Dermis blood vessel endothelial cell (primary cell): ENCODE measurements at places on chromosomes 4 and X. TPM values are rescaled to one million over a fixed set of nuclear protein-coding genes. Genes with fewer than 3 reads are reported as not detected.

DNA sequence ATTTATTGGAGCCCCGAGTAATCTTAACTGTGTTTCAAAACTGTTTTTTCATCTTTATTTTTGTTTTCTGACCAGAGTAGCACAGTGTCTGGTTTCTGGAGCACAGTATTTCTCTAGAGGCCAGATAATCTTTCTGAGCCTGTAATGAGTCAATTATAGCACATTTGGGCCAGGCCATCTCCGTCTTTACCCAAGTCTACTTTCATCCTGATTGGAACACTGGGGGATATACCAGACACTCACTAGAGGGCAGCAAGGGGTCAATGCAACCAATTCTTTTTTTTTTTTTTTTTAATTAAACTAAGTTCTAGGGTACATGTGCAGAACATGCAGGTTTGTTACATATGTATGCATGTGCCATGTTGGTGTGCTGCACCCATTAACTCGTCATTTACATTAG is 282.0 kb downstream of the ARHGAP24 start:
- peak; percentile 82 for DNase-seq

- DNase-seq: no peak
These were observed 137.2 kb upstream of the HS3ST1 start for GRCh38 chr4:11565899-11566298.

- no peak for DNase-seq
These were observed 476.0 kb upstream of the FTHL17 start for GRCh38 chrX:31547816-31548215.

DNA sequence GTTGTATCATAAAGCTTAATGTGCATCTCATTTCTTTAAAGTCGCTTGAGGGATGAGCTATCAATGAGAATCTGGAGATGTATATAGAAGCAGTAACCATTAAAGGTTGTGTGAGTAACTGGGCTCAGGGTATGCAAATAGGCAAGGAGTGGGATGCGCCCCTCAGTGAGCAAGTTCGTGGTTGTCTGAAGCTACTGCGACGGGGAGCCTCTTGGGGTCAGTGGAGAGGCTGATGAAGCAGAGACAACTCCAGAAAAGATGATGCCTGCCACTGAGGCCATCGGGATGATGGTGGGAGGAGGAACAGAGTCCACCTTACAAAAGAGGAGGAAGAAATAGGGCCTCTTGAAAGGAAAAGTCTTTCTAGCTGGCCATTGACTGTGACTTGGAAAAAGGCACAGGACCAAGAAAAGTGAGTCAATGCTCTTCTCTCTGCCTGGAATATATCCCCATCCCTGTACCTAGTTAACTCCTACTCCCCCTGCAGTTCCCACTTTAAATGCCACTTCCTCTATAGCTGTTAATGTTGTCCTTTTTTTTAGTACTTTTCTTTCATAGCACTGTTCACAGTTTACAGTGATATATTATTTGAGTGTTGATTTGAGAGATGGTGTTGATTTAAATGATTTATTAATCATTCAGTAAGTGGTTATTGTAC is 51.4 kb upstream of the LSM6 start:
- DNase-seq: no peak

- DNase-seq: no peak
These were observed 38.7 kb downstream of the SPATA4 start for GRCh38 chr4:176156656-176157055.

DNA sequence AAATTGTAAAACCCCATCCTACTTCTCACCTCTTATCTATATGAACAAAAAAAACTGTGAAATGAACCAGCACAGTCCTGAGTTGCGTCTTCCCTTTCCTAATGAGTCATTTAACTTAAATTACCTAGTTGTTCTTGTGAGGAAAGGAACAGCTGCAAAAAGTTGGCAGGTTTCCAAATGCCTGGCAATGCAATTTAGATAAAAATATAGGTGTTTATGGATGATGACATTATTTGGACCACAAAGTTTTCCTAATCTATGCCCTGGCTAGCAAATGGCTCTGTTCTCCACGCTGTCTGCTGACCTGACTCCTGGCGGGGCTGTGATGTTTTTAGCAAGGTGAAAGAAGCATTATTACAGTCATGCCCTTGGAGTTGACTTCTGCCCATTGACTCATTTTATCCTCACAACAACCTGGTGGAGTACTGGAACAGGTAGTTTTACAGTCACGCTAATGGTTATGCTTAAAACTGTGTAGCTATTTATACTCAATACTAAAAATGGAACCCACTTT is 29.8 kb upstream of the RELL1 start:
- peak; percentile 81 for DNase-seq

GRCh38 chrX:39811376-39811775 is 286.4 kb downstream of the BCOR start:
- DNase-seq: no peak

GRCh38 chrX:116694046-116694445 is 231.3 kb upstream of the CT83 start:
- DNase-seq: no peak

DNA sequence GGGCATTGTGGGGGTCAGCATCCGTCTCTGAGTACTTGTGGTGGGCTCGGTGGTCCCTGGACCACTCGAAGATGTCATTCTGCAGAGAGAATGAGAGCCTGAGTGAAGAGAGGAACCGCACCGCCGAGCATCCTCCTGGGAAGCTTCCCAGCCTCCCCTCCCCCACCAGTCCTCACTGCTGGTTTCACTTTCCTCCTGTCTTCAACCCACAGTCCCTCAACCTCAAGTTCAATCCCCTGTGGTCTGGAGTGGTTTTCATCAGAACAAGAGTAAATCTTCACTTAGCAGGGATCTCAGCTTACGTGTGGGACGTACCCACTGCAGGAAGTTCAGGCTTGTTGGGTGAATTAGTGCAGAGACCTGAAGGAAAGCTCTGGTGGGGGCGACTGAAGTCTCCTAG is 117.8 kb downstream of the SCD5 start:
- DNase-seq: no peak

- no peak for DNase-seq
These were observed 459.5 kb downstream of the RAPGEF2 start for GRCh38 chr4:159562366-159562765.

DNA sequence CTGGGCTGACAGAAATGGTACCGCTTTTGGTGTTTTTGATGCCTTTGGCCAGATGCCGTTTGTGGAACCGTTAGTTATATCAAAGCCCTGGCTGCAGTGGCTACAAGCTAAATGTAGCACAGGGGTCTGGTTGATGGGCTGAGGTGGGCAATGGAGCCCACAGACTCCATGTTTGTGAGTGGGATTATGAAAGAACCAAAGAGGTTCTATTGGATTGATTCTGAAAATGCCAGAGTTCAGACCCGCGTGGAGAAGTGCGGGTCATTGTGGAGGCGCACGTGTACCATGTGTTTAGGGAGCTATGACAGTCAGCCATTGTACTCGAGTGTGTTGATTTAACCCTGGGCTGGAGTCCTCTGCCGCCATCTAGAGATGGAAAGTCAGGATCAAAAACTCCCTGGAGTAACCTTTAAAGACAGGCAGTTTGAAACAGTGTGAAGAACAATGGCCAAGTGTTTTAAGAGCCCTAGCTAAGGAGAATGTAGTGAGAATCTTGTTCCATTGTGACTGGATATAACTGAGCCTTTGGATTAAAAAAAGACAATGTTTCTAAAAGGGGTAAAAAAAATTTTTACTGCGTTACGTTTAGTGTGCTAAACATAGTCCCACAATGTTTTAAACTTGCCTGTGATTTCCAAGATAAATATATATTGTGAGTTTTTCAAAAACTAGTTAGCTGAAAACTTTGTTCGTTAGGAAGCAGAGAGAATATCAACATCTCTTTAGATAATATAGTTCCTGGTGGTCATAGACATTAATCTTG is 12.7 kb downstream of the ART3 start:
- peak; percentile 84 for DNase-seq

- no peak for DNase-seq
These were observed 15.6 kb downstream of the NELFA start for GRCh38 chr4:1993169-1993516.

DNA sequence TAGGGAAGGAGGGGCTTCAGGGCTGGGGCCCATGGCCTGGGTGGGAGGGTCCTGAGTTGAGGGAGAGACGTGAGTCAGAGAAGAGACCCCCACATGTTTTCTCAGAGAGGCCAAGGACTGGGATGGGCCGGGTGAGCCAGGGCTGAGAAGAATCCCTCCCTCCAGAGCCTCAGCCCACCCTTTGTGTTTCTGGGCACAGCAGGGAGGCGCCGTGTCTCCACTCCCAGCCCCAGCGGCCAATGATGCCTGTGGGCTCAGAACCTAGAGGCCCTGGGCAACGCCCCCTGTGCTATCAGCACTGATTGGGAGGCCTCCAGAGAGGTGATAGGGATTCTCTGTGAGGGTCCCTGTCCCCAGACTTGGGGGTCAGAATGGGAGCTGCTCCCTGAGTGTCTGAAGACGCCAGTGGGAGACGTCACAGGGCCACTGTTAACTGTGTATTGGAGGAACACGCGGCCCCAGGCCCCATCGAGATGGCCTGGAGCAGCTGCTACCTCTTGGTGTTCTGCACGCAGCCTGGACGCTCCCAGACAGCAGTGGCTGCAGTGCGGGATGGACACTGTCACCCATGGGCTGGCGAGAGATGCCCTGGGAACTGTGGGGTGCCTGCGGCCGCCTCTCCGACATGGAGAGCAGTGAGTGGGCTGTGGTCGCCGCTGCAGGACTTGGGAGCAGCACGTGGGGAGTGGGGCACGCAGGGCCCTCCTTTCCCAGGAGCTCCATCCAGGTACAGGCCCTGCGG is 8.5 kb downstream of the FGFRL1 start:
- DNase-seq: no peak

- no peak for DNase-seq
These were observed 44.5 kb downstream of the DTHD1 start for GRCh38 chr4:36325926-36326325.

Gene SEC24B
- 15.1 and 24.2 TPM in 2 replicates for total RNA-seq

Gene SPANXN4
- not detected in 2 replicates for total RNA-seq

Gene CENPVL2
- total RNA-seq: not detected in 2 replicates

Gene JADE3
- 10.9 and 17.5 TPM in 2 replicates for total RNA-seq
